ENCODE measurements at places on chromosomes 5 and 9. TPM values are rescaled to one million over a fixed set of nuclear protein-coding genes. Genes with fewer than 3 reads are reported as not detected.

PCDHGC4 gene
- 0.64 TPM for total RNA-seq

IL4 gene
- not detected for total RNA-seq

COX7C gene
- total RNA-seq = 789 TPM

SH3TC2 gene
- total RNA-seq = 0.66 TPM

TIMD4 gene
- 0.42 TPM for total RNA-seq

OGN gene
- 13.9 TPM for total RNA-seq

SLC6A3 gene
- total RNA-seq = not detected

GNA14 gene
- total RNA-seq = 11.7 TPM

- H3K4me3 ChIP-seq = no peak overlapping the region
- H3K36me3 ChIP-seq = no peaks in the 10 kb centered on the region
Measured at GRCh38 chr9:135882011-135882410, 25.3 kb downstream of the CAMSAP1 start.

DNA sequence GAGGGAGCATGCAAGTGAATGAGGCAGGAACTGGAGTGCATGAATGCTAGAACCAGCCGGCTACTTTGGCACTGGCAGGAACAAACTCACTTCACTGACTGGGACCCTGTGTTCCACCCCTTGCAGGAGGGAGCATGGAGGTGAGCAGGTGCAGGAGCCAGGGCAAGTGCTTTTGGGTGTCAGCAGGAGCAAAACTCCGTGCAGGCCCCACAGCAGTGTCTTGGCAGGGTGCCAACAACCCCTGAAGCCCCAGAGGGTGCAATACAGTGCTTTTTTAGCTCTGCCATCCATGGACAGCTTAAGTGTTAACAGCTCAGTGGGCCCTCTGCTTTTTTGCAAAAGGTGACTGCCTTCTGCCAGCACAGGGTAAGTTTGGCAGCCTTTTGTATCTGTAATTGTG is 245.8 kb upstream of the PCSK5 start:
- no peaks in the 10 kb centered on the region for H3K4me1 ChIP-seq
- DNase-seq = no peak
- no peak overlapping the region for H3K4me3 ChIP-seq
- no peaks in the 10 kb centered on the region for H3K27me3 ChIP-seq
- no peak overlapping the region for H3K27ac ChIP-seq

GRCh38 chr9:16718952-16719351 is 151.5 kb downstream of the BNC2 start:
- H3K27ac ChIP-seq = no peak overlapping the region
- H3K36me3 ChIP-seq = no peaks in the 10 kb centered on the region
- no peaks in the 10 kb centered on the region for H3K4me1 ChIP-seq
- H3K4me3 ChIP-seq = no peak overlapping the region
- H3K27me3 ChIP-seq = no peaks in the 10 kb centered on the region
- DNase-seq = no peak

GRCh38 chr5:58085800-58086199 is 374.1 kb downstream of the PLK2 start:
- H3K36me3 ChIP-seq = no peaks in the 10 kb centered on the region
- H3K4me1 ChIP-seq = no peaks in the 10 kb centered on the region
- DNase-seq = no peak
- H3K27ac ChIP-seq = no peak overlapping the region

GRCh38 chr9:14346231-14346791 is 32.4 kb upstream of the NFIB start:
- no peak for DNase-seq
- no peak overlapping the region for H3K4me3 ChIP-seq
- peaks cover 67% of the 10 kb centered on the region for H3K27me3 ChIP-seq
- no peak overlapping the region for H3K27ac ChIP-seq
- peaks cover 16% of the 10 kb centered on the region for H3K4me1 ChIP-seq

DNA sequence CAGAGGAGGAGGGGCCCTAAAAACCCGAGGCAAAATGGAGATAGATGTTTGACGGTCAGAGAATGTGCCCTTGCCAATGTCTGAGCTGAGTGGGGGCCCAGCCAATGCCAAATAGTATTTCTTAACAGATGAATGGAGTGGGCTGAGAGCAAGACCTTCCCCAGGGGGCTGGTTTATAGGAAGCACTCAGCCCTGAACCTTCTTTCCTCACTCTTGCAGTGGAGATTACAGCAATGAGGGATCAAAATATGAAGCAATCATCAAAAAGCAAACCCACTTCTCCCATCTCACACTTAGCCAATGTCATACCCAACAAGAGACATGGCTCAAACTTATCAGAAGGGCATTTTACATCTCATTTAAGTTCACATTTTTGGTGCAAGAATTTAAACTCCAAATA is 350.3 kb downstream of the GADD45G start:
- H3K27me3 ChIP-seq = no peaks in the 10 kb centered on the region
- no peaks in the 10 kb centered on the region for H3K36me3 ChIP-seq
- no peak for DNase-seq
- no peak overlapping the region for H3K4me3 ChIP-seq
- H3K27ac ChIP-seq = no peak overlapping the region

DNA sequence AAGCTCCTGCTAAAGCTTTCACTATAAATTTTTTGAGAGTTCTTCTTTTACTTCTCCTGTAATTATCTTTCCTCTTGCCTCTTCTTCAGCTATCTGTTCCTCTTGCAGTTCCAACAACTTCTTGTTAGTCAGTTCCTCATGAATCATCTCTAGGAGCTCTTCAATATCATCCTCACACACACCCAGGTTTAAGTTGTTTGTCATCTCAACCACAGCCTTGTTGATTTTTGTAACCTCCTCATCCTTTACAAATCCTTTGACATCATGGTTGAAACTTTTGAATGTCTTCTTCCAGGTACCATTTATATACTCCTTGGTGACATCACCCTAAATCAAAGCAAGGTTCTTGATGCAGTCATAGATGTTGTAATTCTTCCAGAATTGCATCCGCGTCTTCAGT is 106.3 kb upstream of the MAMDC2 start:
- no peaks in the 10 kb centered on the region for H3K27me3 ChIP-seq
- no peak for DNase-seq
- H3K4me3 ChIP-seq = no peak overlapping the region
- H3K27ac ChIP-seq = no peak overlapping the region
- no peaks in the 10 kb centered on the region for H3K4me1 ChIP-seq

GRCh38 chr5:2284678-2285077 is 402.0 kb upstream of the IRX4 start:
- no peak for DNase-seq
- no peaks in the 10 kb centered on the region for H3K36me3 ChIP-seq
- no peak overlapping the region for H3K4me3 ChIP-seq
- H3K4me1 ChIP-seq = no peaks in the 10 kb centered on the region

DNA sequence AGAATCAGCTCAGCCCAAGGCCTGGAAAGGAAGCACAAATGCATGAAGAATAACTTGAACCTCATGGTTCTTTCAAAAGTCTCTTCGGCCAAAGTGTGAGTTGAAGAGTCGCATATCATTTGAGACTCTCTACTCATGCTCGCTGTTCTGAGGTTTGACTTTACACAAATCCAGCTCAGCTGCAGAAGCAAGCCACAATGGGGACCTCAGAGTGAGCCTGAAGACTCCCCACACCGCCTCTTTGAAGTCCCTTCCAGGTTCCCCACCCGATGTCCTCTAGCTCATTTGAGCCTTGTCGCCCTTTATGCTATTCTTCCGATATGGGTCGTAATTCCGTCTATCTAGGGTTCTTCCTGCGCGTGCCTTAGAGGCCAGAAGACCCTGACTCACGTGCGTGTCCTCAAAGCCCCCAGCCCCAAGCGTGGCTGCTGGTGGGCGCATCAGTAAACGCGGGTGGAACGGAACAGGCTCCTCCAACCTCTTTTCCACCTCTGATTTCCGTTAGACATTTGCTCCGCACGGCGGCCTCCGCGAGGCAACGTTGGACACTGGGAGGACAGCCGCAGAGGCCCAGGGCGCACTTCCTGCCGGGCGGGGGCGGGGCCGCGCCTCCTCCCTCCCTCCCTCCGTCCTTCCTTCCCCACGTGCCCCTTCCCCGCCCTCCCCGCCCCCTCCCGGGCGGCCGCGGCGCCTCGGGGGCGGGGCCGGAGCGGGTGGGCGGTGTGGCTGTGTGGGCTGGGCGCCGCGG is at the start of gene SNX30:
TSS of gene SNX30 (plus strand) at position 745 of the 748 bp plus-strand sequence. CDS start 242 bp downstream, outside the sequence.
- DNase-seq = peak; percentile 91
- no peaks in the 10 kb centered on the region for H3K36me3 ChIP-seq
- peak within 1 kb of the TSS; percentile 79 for H3K4me3 ChIP-seq
- H3K27ac ChIP-seq = peak within 1 kb of the TSS; percentile 78
- H3K27me3 ChIP-seq = no peaks in the 10 kb centered on the region

- no peaks in the 10 kb centered on the region for H3K4me1 ChIP-seq
- no peak for DNase-seq
- H3K36me3 ChIP-seq = no peaks in the 10 kb centered on the region
- no peaks in the 10 kb centered on the region for H3K27me3 ChIP-seq
Measured at GRCh38 chr9:75658301-75658905, 232.1 kb upstream of the PCSK5 start.

DNA sequence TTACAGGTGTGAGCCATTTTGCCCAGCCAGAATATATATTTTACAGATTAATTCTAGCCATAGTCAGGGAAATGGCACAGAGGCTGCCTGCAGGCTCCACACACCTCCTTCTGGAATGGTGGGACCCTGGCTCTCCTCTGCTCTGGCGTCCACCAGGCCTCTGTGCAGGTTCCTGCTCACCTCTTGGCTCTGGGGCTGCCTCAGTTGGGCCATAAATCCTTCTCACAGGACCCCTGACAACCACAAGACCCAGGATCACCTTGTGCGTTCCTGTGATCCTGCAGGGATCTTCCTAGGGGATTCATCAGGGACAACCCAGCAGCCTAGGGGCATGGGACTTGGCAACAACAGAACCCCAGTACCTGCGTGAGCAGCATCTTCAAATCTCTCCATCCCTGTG is 93.0 kb upstream of the FSTL4 start:
- no peaks in the 10 kb centered on the region for H3K4me1 ChIP-seq
- H3K36me3 ChIP-seq = no peaks in the 10 kb centered on the region
- no peak overlapping the region for H3K27ac ChIP-seq
- H3K27me3 ChIP-seq = no peaks in the 10 kb centered on the region
- no peak overlapping the region for H3K4me3 ChIP-seq

- H3K27ac ChIP-seq = no peak within 1 kb of the TSS
- peak; percentile 67 for DNase-seq
- H3K4me1 ChIP-seq = no peaks in the 10 kb centered on the region
- H3K4me3 ChIP-seq = peak within 1 kb of the TSS; percentile 52
- H3K36me3 ChIP-seq = no peaks in the 10 kb centered on the region
Measured at GRCh38 chr9:69324549-69325401, at the start of gene ENTREP1. TSS of gene ENTREP1 (plus strand) at chr9:69325215. CDS start at chr9:69325310, 95 bp downstream.

GRCh38 chr5:41906151-41906550 is 2.0 kb downstream of the RIMOC1 start:
- DNase-seq = no peak
- no peaks in the 10 kb centered on the region for H3K27me3 ChIP-seq
- H3K4me3 ChIP-seq = no peak overlapping the region
- H3K27ac ChIP-seq = no peak overlapping the region
- H3K36me3 ChIP-seq = no peaks in the 10 kb centered on the region
- H3K4me1 ChIP-seq = no peaks in the 10 kb centered on the region

GRCh38 chr5:73186976-73187375 is 14.0 kb downstream of the TMEM174 start:
- H3K27me3 ChIP-seq = no peaks in the 10 kb centered on the region
- H3K36me3 ChIP-seq = no peaks in the 10 kb centered on the region
- DNase-seq = no peak
- H3K4me1 ChIP-seq = no peaks in the 10 kb centered on the region
- H3K4me3 ChIP-seq = no peak overlapping the region

DNA sequence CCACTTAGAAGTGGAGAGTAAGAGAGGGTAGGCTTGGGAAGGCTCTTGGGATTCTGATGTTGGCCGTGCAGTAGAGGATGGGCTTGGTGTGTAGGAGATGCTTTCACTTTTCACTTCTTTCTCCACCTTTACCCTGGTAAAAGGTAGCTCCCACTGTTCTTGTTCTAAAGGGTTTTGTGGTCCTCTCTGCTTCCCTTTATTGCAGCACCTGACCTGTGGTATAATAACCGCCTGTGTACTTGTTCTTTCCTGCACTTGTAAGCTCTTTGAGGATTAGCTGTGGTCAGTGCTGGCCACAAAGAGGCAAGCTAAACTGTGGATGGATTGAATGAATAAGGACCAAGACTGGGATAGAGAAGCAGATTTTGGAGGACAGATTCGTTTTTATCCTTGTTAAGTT is 25.2 kb downstream of the KDM4C start:
- DNase-seq = no peak
- H3K4me1 ChIP-seq = peaks cover 14% of the 10 kb centered on the region
- H3K4me3 ChIP-seq = no peak overlapping the region

DNA sequence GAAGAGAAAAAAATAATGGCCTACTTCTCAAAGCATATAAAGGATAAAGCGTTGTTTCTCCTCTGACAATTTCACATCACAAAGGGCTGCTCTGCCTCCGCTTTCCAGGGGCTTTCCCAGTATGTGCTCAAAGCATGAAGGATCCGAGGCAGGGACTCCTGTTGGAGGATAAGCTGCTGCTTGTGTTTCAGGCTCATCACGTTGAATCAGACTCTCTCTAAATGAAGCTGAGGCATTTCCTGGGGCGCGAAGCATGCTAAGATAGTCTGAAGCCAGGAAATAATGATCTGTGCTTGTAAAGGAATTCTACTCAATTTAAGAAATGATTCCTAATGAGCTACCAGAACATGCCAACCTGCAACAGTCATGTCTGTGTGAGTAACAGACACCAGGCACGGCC is 97.5 kb downstream of the MARCHF11 start:
- no peak overlapping the region for H3K27ac ChIP-seq
- H3K27me3 ChIP-seq = no peaks in the 10 kb centered on the region
- no peaks in the 10 kb centered on the region for H3K4me1 ChIP-seq
- no peak overlapping the region for H3K4me3 ChIP-seq
- DNase-seq = no peak
- H3K36me3 ChIP-seq = no peaks in the 10 kb centered on the region

DNA sequence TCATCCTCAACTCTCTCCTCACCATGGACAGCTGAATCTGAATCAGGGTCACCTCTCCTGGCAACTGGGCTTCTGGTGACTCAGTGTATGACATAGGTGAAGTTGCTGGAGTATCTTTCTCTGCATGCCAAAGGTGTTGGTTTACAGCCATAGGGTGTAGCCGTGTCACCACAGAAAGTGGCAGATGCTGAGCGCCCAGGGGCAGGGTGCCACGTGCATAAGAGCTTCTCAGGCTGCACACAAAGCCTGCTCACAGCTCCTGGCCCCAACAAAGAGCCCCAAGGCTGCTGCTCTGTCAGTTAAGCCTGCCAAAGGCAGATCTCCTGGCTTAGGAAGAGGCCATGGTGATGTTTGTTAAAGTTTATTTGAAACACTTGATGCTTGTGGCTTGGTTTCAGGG is 297.7 kb upstream of the WWC1 start:
- H3K27me3 ChIP-seq = no peaks in the 10 kb centered on the region
- no peaks in the 10 kb centered on the region for H3K36me3 ChIP-seq
- no peaks in the 10 kb centered on the region for H3K4me1 ChIP-seq
- H3K4me3 ChIP-seq = no peak overlapping the region
